T-helper 17 cell (primary cell): ENCODE measurements at places on chromosomes 7 and 10.

GRCh38 chr10:72315054-72315453 is 39.7 kb downstream of the DNAJB12 start:
- DNase-seq: no peak

- no peak for DNase-seq
These were observed 14.1 kb downstream of the MAP3K8 start for GRCh38 chr10:30448092-30448491.

DNA sequence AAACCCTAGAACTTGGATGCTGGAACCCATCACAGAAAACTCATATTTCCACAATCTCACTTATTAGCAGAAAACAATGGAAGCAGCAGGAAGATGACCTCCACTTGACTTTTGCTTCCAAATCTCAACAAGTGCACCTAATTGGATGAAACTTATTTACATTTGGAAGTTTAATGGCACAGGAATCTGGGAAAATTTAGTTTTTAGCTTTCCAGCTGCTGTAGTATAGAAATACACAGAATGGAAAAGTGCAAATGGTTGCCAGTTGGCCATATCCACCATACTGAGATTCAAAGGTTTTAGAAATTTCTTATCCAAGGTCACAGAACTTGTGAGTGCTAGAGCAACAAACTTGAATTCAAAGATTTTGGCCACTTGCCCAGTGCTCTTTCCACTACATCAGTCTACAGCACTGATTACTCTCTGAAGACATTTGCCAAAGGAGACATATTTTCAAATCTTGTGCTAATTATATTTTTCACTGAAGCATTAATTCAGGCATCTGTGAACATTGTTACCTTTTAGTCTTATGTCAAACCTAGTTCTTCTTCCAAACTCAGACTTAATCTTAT is 9.3 kb upstream of the AHR start:
- DNase-seq: no peak

GRCh38 chr10:79047584-79047874 is 21.2 kb upstream of the ZMIZ1 start:
- DNase-seq: peak; percentile 1

DNA sequence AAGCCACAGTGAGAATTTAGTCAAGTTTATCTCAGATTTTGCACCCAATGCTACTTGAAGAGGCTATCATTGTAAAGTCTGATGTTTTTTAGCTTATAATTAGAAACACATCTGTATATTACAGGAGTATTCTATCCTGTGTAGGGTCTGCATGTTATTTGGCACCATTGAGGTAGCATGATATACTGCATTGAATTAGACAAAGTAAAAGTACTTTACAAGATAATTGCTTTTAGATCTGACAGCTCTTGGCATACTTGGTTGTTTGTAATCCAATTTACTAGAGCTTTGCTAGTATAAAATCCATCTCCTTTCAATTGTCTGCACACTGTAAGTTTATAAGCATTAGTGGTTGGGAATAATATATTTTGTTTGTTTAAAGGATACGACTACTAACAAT is 714.3 kb downstream of the ANKRD7 start:
- DNase-seq: no peak

DNA sequence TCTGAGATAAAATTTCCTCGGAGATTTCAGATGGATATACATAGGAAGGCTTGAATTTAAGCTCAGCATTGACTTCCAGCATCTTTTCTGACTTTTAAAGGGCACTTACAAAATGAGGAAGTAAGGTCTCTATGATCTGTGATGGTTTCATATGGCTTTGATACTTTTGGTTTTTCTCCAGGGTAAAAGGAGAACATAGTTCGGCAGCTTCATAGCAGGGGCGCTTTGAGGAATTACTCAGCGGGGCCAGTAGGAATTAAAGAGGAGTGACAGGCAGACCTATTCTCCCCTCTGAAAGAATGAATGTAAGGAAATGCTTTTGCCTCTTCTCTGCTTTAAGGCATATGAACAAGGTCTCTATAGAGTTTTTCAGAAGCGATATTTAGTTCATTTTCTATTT is 80.0 kb upstream of the PCDH15 start:
- DNase-seq: no peak

DNA sequence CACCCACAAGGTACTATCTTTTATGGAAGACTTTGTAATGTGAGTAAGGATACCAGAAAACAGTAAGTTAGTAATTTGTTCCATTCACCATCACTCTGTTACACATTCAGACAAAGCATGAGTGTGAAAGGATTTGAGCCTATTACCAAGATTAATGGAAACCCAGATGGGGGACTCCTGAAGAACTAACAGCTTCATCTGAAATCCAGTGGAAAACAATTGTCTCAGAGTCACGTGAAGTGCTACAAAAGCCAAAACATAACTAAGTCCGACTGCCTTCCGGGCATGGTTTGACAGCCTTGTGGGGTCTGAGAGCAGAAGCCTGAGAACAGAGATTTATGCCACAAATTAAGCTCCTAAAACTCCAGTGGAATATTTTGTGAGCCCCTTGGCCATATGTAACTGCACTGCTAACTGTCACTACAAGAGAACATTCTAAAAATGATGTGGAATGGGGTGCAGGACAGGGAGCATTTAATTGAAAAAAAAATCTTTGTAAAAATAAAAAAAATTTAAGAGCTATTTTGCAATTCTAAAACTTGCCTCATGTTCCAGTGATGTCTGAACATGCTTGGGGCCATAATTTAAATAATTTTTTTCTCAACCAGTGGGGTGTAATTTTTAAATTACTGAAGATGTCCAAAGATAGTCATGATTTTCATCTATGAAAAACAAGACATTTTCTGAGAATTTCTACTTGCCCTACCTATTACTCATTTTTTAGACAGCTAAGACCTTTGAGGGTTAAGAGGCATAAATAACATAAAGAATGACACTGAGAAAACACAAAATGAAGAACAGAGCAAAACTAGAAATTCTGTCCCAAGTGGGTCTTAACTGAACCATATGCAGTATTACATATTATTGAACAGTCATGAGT is 555.0 kb downstream of the INHBA start:
- no peak for DNase-seq

DNA sequence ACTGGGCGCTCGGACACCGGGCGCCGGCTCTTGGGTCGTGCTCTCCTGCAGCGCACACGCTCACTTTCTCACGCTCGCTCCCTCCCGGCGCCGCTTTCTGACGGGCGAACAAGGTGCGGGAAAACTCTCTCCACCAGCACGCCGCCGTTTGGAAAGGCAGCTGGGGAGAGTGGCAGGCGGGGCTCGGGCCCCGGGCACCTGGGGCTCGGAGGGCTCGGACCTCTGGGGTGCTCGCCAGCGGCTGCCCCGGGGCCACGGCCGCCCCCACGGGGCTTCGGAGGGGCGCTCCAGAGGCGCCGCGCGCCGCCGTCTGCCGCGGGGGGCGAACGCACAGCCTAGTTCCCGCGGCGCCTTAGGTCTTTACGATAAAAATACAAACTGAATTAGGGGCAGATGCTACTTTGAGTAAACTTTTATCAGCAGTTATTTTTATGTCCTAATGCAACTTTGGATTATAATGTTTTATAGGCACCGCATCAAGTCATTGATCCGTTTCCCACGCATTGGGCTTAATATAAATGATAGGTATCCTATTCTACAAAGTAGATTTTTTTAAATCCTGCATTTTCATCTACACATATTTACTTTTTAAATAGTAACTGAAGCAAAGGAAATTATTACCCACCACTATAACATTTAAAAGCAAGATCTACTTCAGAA is 535 bp upstream of the EPC1 start:
- DNase-seq: no peak

DNA sequence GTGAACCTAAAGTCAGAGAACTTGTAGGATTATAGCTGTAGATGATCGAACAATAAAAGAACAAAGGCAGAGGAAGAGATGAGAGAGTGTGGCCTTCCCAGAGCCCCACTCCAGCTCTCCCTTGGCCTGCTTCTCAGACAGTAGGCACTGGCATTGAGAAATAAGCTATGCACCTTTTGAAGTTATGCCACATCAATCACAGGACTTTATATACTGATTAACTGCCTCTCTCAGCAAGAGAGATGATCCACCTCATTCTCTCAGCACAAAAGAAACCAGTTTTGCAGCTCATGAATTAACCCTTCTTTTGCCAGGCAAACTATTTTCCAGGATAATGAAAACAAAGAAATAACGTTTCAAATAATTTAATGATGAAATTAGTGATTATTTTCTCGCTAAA is 22.0 kb upstream of the CTTNBP2 start:
- DNase-seq: no peak

- DNase-seq: no peak
These were observed 4.6 kb upstream of the C10orf95 start for GRCh38 chr10:102455893-102456471.

GRCh38 chr10:23063045-23063972 is 32.1 kb upstream of the MSRB2 start:
- no peak for DNase-seq

DNA sequence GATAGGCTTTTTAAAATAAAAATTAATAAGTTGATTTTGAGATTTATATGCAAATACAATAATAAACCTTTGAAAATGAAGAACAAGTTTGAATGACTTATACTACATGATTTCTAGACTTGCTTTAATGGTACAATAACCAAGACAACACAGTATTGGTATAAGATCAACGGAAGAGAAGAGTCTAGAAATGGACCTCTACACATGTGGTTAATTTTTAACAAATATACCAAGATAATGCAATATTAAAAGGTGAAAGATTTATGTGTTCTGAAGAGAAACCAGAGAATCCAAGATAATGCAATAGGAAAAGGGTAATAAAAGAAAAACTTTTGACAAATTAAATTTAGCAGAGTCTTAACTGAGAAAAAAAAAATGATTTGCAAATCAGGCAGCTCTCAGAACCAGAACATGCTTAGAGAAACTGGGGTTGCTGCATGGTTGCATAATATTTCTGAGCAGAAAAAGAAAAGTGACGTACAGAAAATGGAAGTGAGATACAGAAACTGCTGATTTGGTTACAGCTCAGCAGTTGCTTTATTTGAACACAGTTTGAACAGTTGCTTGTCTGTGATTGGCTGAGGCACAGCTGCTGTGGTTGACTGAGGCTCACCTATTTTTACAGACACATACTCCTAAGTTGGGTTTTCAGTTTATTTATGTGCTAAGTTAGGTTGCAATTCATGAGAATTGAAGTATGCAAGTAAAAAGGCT is 365.9 kb downstream of the CRPPA start:
- no peak for DNase-seq

- no peak for DNase-seq
These were observed 2.4 kb downstream of the GBF1 start for GRCh38 chr10:102247734-102248133.

GRCh38 chr7:93119191-93119905 is 1.6 kb upstream of the SAMD9 start:
- no peak for DNase-seq

GRCh38 chr7:142487124-142487523 is 229.3 kb upstream of the PRSS58 start:
- no peak for DNase-seq

DNA sequence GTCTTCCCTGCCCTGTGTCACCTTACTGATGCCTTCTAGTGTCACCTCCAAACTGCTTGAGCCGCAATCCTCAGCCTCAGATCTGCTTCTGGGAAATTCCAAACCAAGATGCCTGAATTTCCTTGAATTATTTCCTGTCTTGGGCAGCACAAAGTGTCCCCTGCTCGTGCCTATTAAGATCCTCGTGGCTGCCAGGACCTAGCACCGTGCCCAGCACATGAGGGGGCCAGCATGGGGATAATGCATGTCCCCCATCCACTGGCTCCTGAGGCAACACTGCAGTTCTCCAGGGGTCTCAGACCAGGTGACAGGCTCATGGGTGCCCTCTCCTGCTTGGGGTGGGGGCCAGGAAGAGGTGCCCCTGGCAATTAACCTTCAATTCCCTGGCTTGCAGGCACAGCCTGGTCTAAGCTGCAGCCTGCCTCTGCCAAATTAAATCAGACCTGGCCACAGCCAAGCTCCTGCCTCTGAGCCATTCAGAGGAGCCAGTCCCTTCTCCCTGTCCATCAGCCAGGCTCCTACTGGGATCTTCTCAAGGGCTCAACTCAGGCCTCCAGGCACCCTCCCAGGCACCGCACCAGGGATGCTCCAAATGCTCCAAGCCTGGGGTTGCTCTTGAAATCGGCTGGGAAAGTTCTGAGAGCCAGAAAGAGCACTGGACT is 146.6 kb downstream of the SH3PXD2A start:
- no peak for DNase-seq

- no peak for DNase-seq
These were observed 41.1 kb downstream of the WIPI2 start for GRCh38 chr7:5231116-5231515.

DNA sequence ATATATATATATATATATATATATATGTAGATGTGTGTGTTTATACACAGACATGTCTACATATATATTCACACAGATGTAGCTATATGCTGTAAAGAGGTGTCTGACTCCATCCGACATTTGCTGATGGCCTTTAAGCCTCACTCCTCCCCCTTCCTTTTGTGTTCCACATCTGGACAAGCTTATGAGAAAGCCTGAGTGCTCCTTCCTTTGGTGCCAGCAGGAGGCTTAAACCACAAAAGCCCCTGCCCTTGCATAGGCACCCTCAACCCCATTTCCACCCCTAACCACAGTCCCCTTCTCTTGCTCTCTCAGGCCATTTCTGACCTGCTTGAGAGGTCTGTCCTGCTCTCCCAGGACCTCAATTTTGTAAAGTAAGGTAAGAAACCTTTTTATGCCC is 98.7 kb downstream of the SVOPL start:
- DNase-seq: no peak

DNA sequence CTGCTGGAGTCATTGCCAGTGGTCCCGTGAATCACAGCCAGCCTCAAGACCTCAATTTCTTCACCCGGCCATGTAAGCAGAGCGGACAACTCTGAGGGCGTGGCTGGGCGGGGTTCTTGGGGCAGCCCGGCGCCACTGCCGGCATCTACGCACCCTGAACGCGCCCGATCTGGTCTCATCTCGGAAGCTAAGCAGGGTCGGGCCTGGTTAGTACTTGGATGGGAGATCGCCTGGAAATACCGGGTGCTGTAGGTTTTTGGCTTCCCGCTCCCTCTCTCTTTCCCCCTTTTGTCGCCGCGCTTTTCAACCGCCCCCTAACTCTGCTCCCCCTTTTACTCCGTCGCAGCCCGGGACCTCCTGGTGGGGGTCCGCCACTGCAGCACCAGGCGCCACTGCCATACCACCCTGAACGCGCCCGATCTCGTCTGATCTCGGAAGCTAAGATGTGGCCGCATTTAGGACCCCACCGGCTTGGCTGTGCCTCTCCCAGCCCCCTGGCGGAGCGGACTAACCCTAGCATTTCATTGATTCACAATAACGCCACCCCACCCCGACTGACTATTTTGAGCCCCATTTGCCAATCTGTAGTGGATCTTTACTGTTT is 25.3 kb downstream of the GARIN1A start:
- DNase-seq: peak; percentile 10

DNA sequence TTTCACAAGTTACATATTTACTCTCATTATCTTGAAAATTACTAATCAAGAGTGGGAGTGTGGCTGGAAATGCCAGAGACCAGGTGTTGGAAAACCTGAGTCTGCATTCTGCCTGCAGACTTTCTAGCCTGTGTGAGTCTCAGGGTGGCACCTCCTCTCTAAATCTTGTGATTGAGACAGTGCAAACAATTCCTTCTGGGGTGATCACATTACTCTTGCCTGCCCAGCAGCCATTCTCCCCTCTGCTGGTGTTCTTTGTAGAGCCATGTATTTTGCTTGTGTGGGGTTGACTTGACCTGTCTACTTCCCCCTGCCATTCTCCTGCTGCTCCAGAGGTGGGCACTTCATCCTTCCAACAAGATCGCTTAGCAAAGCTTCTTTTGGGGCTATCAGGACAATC is 101.1 kb downstream of the RAPGEF5 start:
- DNase-seq: no peak
